Stimulated activated CD8-positive, alpha-beta memory T cell treated with anti-CD3 and anti-CD28 coated beads, Interleukin-2, amount 100 ng/mL, for 1 hour (primary cell): ENCODE measurements at places on chromosomes 5 and 9.

GRCh38 chr5:147168578-147169327 is 66.1 kb upstream of the STK32A start:
- no peak for DNase-seq

- DNase-seq, result no peak
Observed at GRCh38 chr5:83577036-83577636, 105.6 kb downstream of the VCAN start.

GRCh38 chr9:113772121-113772810 is 103.8 kb upstream of the ZNF618 start:
- DNase-seq, result no peak

- DNase-seq, result no peak
Observed at GRCh38 chr5:81626524-81626923, 124.4 kb downstream of the SSBP2 start.

DNA sequence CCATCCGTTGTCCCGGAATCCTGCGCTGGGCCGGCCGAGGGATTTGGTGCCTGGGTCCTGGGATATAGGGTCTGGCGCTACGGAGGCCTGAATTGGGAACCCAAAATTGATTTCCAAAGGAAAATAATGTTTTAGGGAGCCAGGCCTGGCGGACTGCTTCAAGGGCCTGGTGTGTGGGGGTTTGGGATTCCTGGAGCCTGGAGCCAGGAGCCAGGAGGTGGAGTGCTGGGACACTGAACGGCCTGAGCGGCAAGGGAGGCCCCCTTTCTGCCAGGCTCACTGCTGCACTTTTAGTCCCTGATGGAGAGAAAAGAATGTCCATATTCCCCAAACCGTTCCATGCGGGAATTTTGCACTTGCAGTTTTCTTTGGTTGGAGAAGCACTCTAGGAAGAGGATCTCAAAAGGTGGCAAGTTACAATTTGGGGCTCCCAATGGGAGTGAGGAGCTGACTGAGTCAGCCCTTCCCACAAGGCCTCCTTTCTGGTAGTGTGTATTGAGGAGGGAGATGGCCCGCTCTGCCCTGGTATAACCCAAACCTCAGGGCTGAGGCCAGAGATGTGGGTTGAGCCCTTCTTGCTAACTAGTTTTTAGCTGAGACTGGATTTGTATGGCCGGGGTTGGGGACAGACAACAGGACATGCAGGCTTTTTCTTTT is 2.2 kb downstream of the LMX1B start:
- DNase-seq, result no peak

DNA sequence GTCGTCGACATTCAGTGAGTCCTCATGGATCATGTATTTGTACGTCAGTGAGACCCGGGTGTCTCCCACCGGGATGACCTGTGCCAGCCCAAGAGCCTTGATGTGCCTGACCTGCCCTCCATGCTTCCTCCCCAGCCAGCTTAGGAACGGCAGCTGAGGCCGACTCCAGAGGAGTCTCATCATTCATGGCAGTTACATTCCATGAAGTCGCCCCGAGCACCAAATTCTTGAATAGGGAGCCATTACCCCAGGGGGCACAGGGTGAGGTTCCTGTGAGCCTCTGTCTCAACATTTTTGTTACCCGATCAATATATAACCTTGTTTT is 67.8 kb downstream of the ZNF354C start:
- no peak for DNase-seq

- DNase-seq, result no peak
Observed at GRCh38 chr9:86116425-86116824, 17.1 kb upstream of the GOLM1 start.

- DNase-seq, result no peak
Observed at GRCh38 chr5:116787570-116787969, 212.9 kb upstream of the SEMA6A start.

DNA sequence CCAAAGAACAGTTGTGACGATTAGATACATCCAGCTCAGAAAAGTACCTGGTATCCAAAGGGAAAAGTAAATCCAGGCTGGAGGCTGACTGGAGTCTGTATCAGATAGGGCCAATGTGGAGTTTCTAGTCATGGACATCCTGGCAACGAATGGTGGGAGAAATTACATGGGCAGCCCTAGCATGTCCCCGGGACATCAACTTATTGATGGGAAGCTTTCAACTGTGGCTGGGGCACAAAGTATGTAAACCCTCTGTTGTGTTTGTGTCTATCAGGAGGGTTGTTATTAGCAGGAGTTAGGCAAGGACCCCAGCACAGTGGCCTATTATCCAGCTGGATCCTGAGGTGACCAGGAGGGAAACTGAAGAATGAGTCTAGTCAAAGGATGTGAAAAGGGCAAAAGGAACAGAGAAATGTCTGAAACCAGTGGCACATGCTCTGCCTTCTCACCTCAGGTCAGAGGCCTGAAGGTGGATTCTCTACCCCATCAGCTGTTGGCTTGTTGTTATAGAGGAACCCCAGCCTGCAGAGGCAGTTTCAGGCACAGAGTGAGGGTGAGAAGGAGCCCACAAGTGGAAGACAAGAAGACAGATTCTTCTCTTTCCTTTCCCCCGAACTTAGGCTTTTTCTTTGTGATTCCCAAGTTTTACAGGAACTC is 19.9 kb downstream of the IFNW1 start:
- DNase-seq, result no peak

GRCh38 chr5:99122976-99123375 is 194.2 kb upstream of the CHD1 start:
- DNase-seq, result no peak

DNA sequence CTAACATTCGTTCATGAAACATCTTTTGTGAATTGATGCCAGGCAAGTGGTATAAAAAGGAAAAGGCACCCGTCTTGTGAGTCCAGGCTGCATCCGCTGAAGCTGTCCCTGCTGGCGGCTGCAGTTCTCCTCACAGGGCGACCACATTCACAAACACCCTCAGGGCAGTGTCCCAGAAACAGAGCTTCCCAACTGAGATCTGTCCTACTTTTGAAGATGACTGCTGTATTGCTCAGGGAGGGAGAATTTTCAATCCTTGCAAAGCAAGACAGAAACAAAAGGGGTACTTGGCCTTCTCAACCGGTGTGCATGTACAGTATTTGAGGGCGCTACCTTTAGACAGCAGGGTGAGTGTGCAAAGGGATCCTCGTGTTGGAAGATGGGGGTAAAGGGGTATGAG is 316.1 kb downstream of the GADD45G start:
- DNase-seq, result no peak

- DNase-seq, result no peak
Observed at GRCh38 chr5:10476878-10477277, 35.2 kb downstream of the ROPN1L start.

- no peak for DNase-seq
Observed at GRCh38 chr9:5834214-5834613, 1.3 kb upstream of the ERMP1 start.

DNA sequence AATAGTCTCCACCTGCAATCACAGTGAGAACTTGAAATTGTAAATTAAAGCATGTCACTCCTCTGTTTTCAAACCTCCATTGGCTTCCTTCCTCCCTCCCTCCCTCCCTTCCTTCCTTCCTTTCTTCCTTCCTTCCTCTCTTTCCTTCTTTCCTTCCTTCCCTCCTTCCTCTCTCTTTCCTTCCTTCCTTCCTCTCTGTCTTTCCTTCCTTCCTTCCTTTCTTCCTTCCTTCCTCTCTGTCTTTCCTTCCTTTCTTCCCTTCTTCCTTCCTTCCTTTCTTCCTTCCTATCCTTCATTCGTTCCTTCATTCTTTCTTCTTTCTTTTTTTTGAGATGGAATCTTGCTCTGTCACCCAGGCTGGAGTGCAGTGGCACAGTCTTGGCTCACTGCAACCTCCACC is 595.0 kb upstream of the ZNF608 start:
- DNase-seq, result no peak

- DNase-seq, result no peak
Observed at GRCh38 chr5:174599992-174600391, 124.4 kb upstream of the MSX2 start.

DNA sequence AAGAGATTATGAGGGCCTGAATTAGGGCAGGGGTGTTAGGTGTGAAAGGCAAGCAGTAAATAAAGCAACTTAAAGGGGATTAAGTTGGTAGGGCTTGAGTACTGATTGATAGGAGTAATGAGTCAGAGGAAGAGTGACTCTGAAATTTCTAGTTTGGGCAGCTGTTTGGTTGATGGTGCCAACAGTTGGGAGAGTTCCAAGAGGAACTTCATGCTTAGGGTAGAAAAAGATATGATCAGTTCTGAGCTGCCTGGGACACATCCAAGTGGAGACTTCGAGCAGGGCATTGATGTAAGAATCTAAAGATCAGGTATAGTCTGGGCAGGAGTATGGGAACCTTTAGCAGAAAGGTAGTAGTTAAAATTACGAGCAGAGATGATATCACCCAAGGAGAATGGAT is 10.2 kb downstream of the MAMDC2 start:
- no peak for DNase-seq

DNA sequence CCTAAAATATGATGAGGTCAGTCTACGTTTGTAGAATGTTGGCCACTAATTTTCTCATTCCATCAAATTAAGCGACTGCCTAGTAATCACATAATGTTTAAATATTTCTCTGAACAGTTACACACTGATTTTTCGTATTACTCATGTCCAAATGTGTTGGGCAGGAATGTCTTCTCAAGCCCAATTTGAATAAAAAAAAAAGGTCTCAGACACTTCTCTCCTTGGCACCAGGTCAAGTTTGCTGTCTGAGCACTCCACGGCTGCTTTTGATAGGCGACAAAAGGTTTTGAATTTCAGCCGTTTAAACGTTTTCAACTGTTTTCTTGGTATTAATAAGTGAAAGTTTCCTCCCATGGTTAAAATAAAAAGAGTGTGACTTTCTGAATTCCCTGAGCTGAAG is 542.1 kb downstream of the IRX1 start:
- DNase-seq, result no peak

GRCh38 chr5:1031306-1031959 is 22.8 kb downstream of the NKD2 start:
- DNase-seq, result no peak

GRCh38 chr9:97640325-97640724 is 6.7 kb downstream of the NCBP1 start:
- DNase-seq, result no peak

DNA sequence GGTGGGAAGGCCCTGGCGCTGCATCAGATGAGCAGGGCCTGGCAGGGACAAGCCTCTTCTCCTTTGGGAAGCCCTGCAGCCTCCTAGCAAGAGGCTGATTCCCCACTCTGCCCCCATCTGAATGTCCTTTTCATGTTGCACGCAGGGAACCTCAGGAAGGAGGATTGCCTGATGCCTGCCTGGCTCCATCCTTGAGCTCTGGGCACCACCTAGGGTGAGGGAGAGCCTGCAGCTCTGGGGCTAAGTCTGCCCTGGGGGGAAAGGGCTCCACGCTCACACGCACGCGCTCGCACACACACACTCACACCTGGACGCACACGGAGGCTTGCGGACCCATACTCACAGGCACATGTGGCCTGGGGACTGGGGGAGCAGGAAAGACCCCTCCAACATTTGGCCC is 86.6 kb downstream of the LMX1B start:
- DNase-seq, result no peak

GRCh38 chr5:144567421-144567780 is 396.7 kb downstream of the KCTD16 start:
- DNase-seq, result no peak

- peak; percentile 80 for DNase-seq
Observed at GRCh38 chr9:128688501-128689292, at the start of gene SET. TSS of gene SET (plus strand) at chr9:128689222. CDS start at chr9:128689583, 361 bp downstream.

DNA sequence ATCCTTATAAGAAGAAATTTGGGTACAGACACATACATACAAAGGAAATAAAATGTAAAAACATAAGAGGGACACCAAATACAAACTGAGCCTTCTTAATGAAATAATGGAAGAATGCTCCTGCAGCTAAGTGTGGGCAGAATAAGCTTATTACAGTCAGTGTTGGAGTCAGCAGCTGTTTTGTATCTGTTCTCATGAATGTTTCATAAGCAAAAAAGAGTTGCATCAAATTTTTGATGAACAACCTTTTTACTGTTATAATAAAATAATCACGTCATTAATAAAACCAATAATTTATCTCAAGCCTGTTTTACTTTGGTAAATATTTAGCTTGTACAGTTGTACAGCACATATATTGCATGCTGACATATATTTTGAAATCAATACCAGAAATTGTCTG is 545.6 kb downstream of the LRRC70 start:
- DNase-seq, result no peak

DNA sequence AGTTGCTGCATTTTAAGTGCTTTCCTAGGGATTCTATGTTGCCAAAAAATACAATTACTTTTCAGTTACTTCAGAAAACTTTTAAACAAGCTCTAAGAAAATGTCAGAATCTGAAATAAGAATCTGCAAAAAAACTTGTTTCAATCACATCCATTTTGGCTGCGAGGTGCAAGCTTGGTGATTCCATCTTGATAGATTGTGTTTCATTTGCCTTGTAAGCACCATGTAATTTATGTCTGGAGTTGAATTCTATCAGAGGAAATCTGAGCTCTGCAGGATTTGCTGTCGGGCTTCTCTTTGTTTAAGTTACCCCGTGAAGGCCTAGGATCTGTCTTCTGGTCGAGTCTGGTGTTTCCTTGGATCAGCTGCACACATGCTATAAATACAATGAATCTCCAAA is 40.4 kb upstream of the MAN2A1 start:
- no peak for DNase-seq
